AG08395 (cell line): ENCODE measurements at places on chromosomes 3 and 15.

DNA sequence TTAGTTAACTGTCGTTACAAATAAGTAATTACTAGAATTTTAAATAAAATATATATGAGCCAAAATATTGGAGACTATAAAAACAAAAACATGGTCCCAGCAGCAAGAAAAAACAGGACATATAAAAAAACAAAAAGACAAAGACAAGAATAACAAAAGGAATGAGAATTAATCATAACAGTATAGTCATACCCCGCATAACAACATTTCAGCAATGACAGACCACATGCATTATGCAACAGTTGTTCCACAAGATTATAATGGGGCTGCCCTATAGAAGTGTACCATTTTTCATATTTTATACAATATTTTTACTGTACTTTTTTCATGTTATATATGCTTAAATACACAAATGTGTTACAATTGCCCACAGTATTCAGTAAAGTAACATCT lies 5.6 kb downstream of the HLTF start:
- peak; percentile 4 for DNase-seq

DNA sequence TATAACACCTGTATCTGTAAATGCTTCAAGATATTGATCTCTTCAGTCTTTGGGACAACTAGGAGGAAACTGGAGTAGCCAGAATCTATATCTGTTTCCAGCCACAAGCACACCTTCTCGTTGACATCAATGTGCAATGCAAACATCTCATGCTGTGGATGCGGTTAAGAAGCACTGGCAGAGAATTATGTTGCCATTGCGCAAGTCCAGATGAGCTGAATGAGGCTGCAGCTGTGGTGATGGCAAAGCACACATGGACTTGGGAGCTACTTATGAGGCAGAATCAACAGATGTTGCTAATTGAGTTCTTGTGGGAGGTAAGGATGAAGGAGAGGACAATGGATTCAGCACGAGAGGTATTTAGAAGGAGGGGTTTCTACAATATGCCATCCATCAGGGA lies 90.9 kb downstream of the STRIT1 start:
- peak; percentile 61 for DNase-seq

- no peak for DNase-seq
Measured at GRCh38 chr3:150756491-150757059, 6.4 kb downstream of the SIAH2 start.

DNA sequence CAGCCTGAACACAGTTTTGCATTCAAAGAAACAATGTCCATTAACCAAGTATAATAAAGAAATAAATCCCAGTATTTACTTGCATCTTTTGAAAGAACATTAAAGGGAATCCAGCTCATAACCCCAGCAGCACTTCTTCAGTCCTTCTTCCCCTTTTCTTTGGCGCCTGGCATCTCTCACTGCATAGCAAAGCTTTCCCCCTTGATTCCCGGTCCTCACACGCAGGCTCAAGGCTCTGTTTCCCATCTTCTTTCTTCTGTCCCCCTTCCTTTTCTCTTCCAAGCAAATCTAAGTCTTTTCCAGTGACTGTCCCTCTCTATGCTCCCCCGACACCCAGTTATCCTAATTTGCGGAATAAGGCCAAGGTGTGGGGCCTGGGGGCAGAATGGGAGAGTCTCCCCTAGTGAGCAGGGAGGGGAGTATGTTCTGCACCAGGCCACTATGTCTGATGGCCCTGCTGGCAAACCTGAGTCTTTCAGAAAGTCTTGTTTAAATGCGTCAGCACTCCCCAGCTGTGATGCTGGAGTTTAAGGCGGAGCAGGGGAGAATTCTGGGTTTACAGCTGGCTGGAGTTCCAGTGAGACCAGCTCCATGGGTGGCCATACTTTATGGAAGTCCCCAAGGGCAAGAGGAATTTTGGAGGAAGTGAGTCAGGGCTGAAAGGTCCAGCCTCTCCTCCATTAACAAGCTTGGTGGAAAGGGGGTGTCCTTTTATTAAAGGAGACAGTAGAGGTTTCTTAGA lies 42.1 kb downstream of the GOLGA6A start:
- DNase-seq = peak; percentile 97

- DNase-seq = no peak
Measured at GRCh38 chr3:124666067-124666466, 64.2 kb upstream of the UMPS start.
